Effector CD8-positive, alpha-beta T cell (primary cell): ENCODE measurements at places on chromosomes 1 and 21.

DNA sequence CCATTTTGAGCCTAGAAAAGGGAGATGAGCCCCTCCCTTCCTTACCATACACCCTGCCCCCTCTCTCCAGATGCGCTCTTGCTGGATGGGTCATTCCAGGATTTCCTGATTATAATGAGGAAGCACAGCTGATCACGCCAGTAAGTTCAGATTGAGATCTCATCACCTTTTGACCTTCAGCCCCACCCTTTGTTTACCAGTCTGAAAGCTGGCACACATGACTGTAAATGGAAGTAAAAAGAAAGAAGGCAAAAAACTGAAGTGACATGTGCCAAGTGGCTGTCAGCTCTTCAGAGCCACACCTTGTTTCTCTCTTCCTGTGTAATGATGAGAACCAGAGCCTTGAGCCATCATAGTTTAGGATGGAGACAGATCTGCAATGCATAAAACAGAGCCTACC, 27.9 kb downstream of the S1PR1 start:
- DNase-seq: no peak

- DNase-seq: no peak
Observed at GRCh38 chr1:67853704-67854103, 20.4 kb upstream of the GNG12 start.

DNA sequence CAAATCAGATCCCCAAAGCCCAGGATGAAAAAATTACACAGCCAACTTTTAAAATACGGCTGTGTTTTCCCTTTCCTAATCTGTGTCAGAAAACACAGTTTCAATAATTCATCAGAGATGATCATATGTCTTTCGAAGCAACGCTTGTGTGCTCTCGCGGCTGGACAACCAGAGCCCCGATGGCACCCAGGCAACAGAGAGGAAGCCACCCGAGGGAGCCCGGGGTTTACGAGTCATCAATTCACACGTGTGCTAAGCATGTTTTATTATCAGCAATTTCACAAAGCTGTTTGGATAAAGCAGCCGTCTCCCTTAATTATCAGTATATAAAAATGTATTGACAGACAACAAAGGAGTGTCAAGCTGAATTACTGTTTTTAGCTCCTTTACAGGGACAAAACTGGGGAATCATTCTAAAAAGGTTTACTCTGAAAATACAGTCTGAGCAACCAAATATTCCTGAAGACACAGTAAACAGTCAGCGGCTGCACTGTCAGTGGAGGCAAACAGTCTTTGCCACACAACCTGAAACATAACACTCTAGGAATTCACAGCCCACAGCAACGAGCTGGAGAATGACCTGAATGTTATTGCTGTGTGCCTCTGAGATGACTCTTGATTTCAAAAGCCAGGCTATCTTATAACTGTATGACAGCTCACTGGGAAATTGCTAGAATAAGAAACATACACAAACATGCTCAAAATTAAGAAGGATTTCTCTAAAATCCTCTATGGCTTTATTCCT, 201.0 kb downstream of the SIPA1L2 start:
- DNase-seq: no peak

- DNase-seq: no peak
Observed at GRCh38 chr1:9035226-9035625, 9.0 kb upstream of the SLC2A7 start.

GRCh38 chr1:116546354-116546977, 24.4 kb downstream of the CD58 start:
- no peak for DNase-seq

DNA sequence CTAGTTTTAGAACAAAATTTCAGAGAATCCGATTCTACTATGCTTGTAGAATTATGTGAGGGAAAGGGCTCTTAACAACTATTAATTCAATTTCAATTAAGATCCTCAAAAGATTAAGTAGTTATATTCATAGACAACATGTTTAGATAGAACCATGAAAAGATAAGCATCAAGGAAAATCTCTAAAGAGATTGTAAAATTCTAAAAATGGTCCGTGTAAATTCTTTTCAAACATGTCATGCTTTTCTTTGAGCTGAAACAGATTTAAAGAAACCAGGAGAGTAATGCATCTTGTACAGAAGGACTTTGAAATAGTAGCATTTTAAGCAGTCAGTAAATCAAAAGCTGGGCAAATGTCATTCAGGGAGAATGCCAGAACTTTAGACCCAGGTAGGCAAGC, 1080.6 kb upstream of the B3GALT2 start:
- DNase-seq: no peak

- DNase-seq: no peak
Observed at GRCh38 chr1:182485861-182486260, 35.9 kb downstream of the RGSL1 start.

DNA sequence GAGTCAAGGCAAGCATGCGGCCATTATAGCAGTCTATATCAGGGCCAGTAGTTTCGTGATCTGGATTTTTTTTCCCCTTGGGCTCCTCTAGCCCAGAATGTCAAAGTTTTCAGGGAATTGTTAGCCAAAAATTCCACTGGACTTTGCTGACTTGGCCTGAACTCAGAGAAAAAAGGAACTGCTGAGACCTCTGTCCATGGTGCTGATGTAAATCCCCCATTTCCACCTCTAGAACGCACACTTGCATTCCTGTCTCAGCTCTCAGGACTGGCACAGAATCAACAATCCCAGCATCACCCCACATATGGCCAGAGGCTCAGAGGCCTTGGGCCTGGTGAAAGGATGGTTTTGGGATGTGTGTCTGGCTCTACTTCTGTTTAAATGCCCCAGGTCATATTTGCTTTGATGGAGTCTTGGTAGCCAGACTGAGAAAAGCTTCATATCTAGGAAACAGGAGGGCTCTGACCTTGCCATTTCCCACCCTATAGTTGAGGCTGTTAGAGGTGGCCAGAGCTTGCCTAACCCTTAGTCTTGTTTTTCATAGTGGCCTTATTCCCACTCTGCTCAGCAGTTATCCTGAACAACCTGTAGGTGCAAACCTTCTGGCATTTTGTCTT, 16.9 kb upstream of the EFCAB14 start:
- no peak for DNase-seq
